Astrocyte of the cerebellum (primary cell): ENCODE measurements at places on chromosomes 7 and 10.

DNA sequence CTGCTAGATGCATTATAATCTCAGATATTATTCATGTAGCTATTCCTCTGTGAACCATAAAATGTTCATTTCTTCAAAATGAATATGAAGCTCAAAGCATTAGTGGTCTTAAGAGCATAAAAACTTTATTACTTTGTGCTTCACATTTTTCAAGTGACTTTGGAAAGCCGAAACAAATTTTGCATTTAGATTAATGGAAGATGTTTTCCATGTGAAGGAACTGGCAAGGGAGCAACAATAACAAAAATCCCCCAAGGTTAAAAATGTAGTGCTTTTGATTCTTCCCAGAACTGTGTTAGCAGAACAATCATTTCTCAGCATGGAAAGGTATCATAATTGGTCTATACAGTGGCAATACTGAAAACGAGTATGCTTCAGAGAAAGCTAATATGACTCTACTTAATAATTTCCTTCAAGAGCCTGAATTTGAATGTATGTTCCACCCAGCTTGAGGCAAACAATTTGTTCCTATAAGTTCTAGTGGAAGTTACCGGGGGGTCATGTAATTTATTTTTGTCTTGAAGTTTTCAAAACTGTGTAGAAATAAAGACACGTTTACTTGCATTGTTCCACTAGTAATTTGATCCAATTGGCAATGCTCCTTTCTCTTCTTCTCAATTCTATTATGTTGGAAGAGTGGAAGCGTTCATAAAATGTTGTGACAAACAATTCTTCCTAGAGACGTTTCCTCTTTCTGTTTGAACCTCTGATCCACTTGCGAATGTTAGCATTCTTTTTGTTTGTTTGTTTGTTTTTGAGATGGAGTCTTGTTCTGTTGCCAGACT is 665.4 kb downstream of the AUTS2 start:
- no peak for DNase-seq

- DNase-seq, result no peak
Measured at GRCh38 chr7:31995134-31995533, 75.1 kb downstream of the PDE1C start.

DNA sequence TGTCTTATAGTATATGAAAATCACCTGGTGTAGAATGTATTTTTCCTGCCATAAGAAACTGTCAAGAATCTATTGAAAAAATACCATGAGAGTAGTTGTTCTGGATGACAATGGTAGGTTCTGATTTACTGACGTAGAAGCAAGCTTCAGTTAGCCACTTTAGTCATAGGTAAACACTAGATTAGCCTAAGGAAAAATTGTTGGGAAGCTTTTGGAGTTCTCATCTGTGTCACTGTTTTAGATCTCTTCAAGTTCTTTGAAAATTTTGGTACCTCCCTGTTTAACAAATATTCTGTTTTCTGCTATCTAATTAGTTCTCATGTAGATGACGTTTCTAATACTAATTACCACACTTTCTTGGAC is 131.8 kb downstream of the ADK start:
- no peak for DNase-seq

- DNase-seq, result no peak
Measured at GRCh38 chr10:108082596-108082995, 918.1 kb upstream of the SORCS1 start.

- no peak for DNase-seq
Measured at GRCh38 chr10:122454071-122454470, 382 bp upstream of the ARMS2 start.

- no peak for DNase-seq
Measured at GRCh38 chr10:64103750-64104470, 582.7 kb downstream of the REEP3 start.

GRCh38 chr10:5666841-5667630 is 641 bp upstream of the ASB13 start:
- DNase-seq, result no peak

GRCh38 chr10:120794390-120794789 is 56.8 kb upstream of the WDR11 start:
- DNase-seq, result no peak

DNA sequence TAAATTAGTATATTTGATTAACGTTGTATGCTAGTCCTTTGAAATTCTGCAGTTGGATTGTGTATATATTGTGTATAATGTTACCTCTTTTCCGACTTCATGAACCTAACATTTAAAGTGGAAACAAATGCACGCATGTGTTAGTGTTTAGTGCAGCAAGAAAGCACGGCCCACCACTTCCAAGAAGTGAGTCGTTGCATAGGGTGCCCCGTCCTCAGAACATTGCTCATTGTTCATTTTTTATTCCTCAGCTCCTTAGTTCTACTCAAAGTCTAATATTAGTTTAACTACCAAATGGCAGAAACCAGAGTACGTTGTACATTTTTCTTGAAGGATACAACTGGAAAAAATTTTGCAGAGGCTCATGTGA is 407.6 kb downstream of the AUTS2 start:
- DNase-seq, result no peak

GRCh38 chr7:2473496-2474180 is 2.6 kb downstream of the GRIFIN start:
- no peak for DNase-seq

DNA sequence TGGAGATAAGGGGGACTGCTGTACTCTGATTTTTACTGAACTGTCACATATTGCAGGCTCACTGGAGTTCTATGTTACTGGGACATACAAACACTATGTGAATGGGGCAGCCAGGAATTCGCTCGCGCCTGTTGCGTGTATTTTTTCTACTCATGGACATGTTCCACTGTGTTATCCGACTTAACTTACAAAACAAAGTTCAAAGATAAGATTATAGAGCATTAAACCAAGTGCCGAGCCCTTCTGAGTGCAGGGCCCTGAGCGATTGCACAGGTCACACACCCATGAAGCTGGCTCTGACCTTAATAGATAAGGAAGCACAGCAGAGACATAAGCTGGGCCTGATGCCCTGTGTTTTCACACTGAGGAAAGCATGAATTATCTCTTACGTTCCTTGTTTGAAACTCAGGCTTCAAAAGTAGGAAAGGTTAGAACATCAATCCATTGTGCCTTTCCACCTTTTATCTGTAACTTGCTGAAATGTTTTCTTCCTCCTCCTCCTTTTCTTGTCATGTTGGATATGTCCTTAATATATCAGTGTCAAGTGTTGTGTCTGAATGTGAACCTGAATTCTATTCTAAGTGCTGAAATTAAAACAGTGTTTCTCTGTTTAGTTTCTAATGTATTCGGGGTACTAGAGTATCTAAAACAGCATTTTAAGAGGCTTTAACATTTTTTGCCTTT is 273.8 kb downstream of the AUTS2 start:
- DNase-seq, result no peak

DNA sequence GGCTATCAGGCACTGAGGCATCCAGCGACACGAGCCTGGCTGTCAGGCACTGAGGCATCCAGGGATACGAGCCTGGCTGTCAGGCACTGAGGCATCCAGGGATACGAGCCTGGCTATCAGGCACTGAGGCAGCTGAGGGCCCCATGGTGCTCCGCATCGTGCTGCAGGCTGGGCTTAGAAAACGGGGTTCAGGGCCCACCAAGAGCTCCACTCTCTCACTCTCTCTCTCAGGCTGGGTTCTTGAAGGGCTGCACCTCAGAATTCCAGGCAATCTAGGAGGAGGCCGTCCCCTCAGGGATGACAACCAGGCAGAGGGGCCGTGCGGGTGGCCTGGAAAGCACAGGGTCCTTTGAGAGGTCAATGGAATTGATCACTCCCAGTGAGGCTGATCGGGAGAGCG is 69.0 kb downstream of the CFAP46 start:
- no peak for DNase-seq

DNA sequence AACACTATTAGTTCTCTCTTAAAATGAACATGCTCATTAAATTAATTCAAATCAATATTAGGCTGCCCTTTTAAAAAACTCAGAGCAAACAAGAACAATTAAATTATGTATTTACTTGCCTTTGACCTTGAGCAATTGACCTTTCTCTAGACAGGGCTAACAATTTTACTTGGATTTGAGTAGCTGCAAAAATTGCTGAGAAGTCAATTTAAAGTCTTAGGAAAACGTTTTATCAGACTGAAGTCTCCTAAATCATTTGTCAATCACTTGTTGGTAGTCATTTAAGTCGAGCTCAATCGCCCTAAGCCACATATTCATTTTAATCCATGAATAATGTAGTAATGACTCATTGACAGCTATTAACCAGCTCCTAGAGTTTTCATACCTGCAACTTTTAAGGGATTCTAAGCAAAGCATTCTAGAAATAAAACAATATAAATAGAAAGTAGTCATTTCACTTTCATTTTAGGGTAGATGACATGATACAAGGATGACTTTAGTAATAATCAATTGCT is 84.9 kb upstream of the SEC61G start:
- no peak for DNase-seq
